ENCODE measurements at places on chromosomes 2 and 18.

DNA sequence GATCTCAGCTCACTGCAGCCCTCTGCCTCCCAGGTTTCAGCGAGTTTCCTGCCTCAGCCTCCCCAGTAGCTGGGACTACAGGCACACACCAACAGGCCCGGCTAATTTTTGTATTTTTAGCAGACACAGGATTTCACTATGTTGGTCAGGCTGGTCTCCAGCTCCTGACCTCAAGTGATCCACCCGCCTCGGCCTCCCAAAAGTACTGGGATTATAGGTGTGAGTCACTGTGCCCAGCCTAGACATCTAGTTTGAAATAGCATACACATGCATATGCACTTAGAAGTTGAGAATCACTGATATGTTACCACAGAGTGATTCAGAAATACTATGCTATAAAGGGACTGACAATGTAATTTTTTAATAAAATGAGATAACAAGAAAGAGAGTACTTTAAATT is 69.8 kb upstream of the CDKL4 start:
- no peaks in the 10 kb centered on the region for H3K4me1 ChIP-seq
- no peak overlapping the region for H3K4me3 ChIP-seq

- DNase-seq, result no peak
- H3K36me3 ChIP-seq, result no peaks in the 10 kb centered on the region
- peak overlapping the region; percentile 75 for H3K27ac ChIP-seq
- H3K4me1 ChIP-seq, result peaks cover 41% of the 10 kb centered on the region
- H3K27me3 ChIP-seq, result no peaks in the 10 kb centered on the region
- peak overlapping the region; percentile 88 for H3K4me3 ChIP-seq
These were observed 1.2 kb downstream of the PER2 start for GRCh38 chr2:238286987-238287736.

GRCh38 chr2:8059794-8060193 is 622.1 kb upstream of the ID2 start:
- H3K4me1 ChIP-seq, result peaks cover 4% of the 10 kb centered on the region
- H3K4me3 ChIP-seq, result no peak overlapping the region
- DNase-seq, result no peak
- H3K27ac ChIP-seq, result no peak overlapping the region

DNA sequence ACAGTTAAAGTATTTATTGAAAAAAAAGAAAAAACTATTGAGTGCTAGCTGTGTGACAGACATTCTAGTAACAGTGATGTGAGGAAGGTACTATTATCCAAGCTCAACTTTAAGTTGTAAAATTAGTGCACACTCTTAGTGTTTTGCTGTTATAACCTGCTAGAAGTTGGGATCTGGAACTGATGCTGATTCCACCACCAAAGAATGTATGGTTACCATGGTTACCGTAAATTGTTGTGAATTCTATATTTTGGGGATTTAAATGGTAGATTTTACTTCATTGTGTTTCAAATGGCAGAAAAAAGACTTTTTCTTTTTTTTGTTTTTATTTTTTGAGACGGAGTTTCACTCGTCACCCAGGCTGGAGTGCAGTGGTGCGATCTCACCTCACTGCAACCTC is 5.3 kb downstream of the AGFG1 start:
- H3K4me1 ChIP-seq, result peaks cover 65% of the 10 kb centered on the region
- no peaks in the 10 kb centered on the region for H3K36me3 ChIP-seq
- H3K27ac ChIP-seq, result no peak overlapping the region
- no peak overlapping the region for H3K4me3 ChIP-seq
- no peak for DNase-seq
- no peaks in the 10 kb centered on the region for H3K27me3 ChIP-seq

- H3K27me3 ChIP-seq, result no peaks in the 10 kb centered on the region
- H3K27ac ChIP-seq, result no peak overlapping the region
- no peak overlapping the region for H3K4me3 ChIP-seq
- H3K4me1 ChIP-seq, result no peaks in the 10 kb centered on the region
- H3K36me3 ChIP-seq, result no peaks in the 10 kb centered on the region
These were observed 219.3 kb downstream of the NEDD4L start for GRCh38 chr18:58263055-58263957.

GRCh38 chr2:166134252-166135151 is 6.7 kb upstream of the SCN1A start:
- peaks cover 6% of the 10 kb centered on the region for H3K36me3 ChIP-seq
- H3K4me3 ChIP-seq, result no peak overlapping the region
- peaks cover 24% of the 10 kb centered on the region for H3K27me3 ChIP-seq
- DNase-seq, result no peak
- H3K27ac ChIP-seq, result no peak overlapping the region
- H3K4me1 ChIP-seq, result no peaks in the 10 kb centered on the region

- H3K36me3 ChIP-seq, result no peaks in the 10 kb centered on the region
- peaks cover 4% of the 10 kb centered on the region for H3K4me1 ChIP-seq
These were observed 50.8 kb downstream of the ATOH8 start for GRCh38 chr2:85804583-85804982.

DNA sequence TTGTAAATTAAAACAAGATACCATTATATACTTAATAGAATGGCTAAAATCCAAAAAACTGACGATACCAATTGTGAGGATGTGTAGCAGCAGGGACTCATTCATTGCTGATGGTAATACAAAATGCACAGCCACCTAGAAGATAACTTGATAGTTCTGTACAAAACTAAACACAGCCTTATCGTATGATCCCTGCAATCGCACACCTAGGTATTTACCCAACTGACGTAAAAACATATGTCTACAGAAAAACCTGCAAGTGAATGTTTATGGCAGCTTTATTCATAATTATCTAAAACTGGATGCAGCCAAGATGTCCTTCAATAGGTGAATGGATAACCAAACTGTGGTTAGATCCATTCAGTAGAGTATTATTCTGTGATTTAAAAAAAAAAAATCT is 45.5 kb downstream of the TBC1D8 start:
- no peak overlapping the region for H3K4me3 ChIP-seq
- no peak for DNase-seq
- H3K27me3 ChIP-seq, result no peaks in the 10 kb centered on the region
- H3K36me3 ChIP-seq, result peaks cover 18% of the 10 kb centered on the region

GRCh38 chr18:58196164-58196563 is 152.1 kb downstream of the NEDD4L start:
- no peak overlapping the region for H3K27ac ChIP-seq
- H3K36me3 ChIP-seq, result no peaks in the 10 kb centered on the region

GRCh38 chr2:177897278-177897677 is 175.3 kb downstream of the PDE11A start:
- H3K4me1 ChIP-seq, result no peaks in the 10 kb centered on the region
- no peak overlapping the region for H3K4me3 ChIP-seq
- H3K36me3 ChIP-seq, result no peaks in the 10 kb centered on the region
- no peak for DNase-seq
- H3K27me3 ChIP-seq, result peaks cover 6% of the 10 kb centered on the region

- peaks cover 3% of the 10 kb centered on the region for H3K4me1 ChIP-seq
- H3K27ac ChIP-seq, result no peak overlapping the region
- no peak overlapping the region for H3K4me3 ChIP-seq
- no peak for DNase-seq
- H3K27me3 ChIP-seq, result peaks cover 36% of the 10 kb centered on the region
These were observed 21.3 kb upstream of the PIK3C3 start for GRCh38 chr18:41933778-41934177.

DNA sequence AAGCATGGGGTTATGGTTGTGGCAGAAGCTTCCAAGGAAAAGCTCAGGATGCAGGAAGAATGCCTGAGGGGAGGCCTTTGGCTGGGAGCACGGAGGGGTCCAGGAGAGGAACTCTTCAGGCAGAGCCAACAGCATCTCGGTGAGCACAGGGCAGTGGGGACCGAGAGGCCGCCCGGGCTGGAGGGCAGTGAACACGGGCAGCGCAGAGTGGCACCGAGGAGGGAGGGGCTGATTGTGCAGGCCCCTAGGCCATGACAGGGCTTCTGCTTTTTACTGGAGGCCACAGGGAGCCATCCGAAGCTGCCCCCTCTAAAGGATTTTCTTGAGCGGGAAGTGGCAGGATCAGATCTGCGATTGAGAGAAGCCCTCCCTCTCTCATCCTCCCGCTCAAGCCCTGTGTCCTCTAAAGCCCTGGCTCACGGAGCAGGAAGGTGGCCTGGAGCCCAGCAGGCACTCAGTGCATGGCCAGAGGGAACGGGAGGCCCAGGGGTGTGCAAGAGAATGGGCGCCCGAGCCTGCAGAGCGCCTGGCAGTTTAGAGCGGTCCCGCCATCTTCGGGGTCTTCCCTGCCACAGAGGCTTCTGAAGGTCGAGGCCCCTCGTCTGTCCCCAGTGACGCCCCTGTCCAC is 110.0 kb upstream of the STON1 start:
- DNase-seq, result no peak
- H3K27ac ChIP-seq, result no peak overlapping the region
- peaks cover 22% of the 10 kb centered on the region for H3K4me1 ChIP-seq
- H3K27me3 ChIP-seq, result peaks cover 3% of the 10 kb centered on the region

- no peaks in the 10 kb centered on the region for H3K36me3 ChIP-seq
- no peaks in the 10 kb centered on the region for H3K4me1 ChIP-seq
- peaks cover 5% of the 10 kb centered on the region for H3K27me3 ChIP-seq
These were observed 59.9 kb downstream of the SUMO1 start for GRCh38 chr2:202178346-202178958.

DNA sequence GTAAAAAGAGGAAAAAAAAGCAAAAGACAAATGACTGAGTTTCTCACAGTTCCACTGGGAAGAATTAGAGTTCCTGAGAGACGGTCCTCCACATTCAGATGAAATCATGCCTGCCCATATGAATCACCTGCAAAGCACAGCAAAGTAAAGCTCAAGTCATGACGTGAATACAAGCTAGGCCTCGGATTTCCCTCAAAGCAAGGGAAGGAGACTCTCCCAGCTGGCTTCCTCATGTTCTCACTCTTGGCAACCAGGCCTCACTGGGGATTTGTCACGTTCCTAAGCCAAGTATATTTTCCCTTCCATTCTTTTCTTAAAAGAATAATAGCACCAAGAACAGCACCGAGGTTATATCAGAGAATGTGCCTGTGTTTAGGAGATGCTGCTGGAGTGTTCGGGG is 47.0 kb downstream of the CYP27C1 start:
- no peak overlapping the region for H3K27ac ChIP-seq
- H3K4me1 ChIP-seq, result no peaks in the 10 kb centered on the region
- no peaks in the 10 kb centered on the region for H3K27me3 ChIP-seq
- H3K4me3 ChIP-seq, result no peak overlapping the region

DNA sequence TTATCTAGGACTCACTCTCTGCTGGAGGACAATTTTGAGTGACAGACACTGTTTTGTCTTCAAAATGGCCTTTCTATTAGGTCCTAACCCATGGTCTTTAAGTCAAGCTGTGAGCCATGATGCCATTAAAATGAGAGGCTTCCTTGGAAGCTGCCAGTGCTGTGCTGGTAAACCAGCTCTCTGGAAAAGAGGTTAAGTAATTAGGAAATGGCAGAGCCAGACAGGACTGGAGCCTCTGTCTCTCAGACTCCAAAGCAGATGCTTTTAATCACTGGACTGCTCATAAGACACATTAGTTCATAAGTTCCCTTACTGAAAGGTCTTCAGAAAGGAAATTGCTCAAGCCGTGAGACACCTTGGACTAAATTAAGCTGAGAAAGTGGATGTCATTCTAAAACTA is 25.8 kb upstream of the LHCGR start:
- H3K4me1 ChIP-seq, result no peaks in the 10 kb centered on the region
- H3K36me3 ChIP-seq, result no peaks in the 10 kb centered on the region
- no peak overlapping the region for H3K4me3 ChIP-seq
- peaks cover 3% of the 10 kb centered on the region for H3K27me3 ChIP-seq
- no peak for DNase-seq

DNA sequence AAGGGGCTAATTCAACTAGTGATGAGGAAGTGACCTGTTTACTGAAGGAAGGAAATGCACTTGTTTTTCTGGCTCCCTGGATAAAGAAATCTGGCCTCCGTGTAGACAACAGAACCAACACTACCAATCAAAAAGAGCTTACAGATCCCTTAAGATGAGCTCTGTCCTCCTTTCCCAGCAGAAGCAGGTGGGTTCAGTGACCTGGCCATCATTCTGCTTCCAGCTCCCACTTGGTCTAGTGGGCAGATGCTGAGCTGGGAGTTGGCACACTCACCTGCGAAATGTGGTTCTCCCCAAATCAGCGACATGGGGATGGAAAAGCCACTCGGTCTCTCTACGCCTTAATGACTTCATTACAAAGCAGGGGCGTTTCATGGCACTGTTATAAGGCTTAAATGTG is 132.6 kb downstream of the AFF3 start:
- peaks cover 19% of the 10 kb centered on the region for H3K36me3 ChIP-seq
- peaks cover 41% of the 10 kb centered on the region for H3K4me1 ChIP-seq
- H3K27me3 ChIP-seq, result no peaks in the 10 kb centered on the region
- H3K4me3 ChIP-seq, result no peak overlapping the region
- DNase-seq, result no peak

DNA sequence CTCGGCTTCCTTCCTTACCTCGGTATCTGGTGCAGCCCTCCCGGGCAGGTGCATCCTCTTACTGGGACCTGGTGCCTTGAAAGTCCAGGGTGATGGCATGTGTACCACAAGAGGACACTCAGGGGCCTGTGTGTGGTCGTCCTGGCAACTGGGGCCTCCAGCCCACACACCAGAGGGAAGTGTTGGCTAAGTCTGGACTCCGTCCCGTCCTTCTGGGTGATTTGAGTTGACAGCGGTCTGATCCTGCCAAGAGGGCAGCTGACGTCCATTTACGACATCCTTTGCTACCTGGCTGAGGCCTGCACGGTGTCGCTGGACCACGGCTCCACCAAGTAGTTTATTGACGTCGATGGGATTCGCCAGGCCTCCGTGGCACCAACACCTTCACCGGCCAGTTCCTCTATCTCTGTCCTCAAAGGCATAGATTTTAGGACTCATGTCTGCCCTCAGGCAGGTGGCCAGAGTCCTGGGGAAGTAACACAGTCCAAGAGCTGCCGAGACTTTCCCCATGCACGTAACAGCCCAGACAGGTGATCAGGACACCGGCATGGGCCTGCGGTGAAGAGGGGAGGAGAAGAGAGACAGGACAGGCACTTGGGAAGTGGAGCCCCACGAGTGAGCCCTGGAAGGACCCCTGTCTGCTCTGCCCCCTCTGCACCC is 186.0 kb upstream of the HDAC4 start:
- no peak overlapping the region for H3K4me3 ChIP-seq
- H3K27ac ChIP-seq, result no peak overlapping the region
- H3K4me1 ChIP-seq, result no peaks in the 10 kb centered on the region
- no peaks in the 10 kb centered on the region for H3K36me3 ChIP-seq
- peaks cover 4% of the 10 kb centered on the region for H3K27me3 ChIP-seq

- no peak overlapping the region for H3K4me3 ChIP-seq
- no peaks in the 10 kb centered on the region for H3K4me1 ChIP-seq
- H3K27me3 ChIP-seq, result no peaks in the 10 kb centered on the region
- DNase-seq, result no peak
- peaks cover 3% of the 10 kb centered on the region for H3K36me3 ChIP-seq
These were observed 43.8 kb downstream of the SOCS6 start for GRCh38 chr18:70332694-70333093.

DNA sequence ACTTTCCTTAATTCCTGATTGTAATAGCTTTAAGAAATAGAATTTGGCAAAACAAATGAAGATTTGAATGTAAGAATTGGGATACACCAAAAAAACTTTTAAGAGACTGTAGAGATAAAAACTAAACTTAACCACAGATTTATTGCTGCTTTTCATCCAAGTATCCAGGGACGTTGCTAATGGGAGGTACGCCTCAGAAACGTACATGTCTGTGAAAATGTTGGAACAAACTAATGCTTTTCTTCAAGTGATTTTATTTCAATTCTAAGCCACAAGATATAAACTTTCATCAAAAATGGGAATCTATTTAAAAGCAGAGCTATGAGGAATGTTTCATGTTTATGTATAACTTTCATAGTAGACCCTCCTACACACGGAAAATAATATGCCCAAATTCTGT is 66.3 kb downstream of the ARHGAP15 start:
- DNase-seq, result no peak
- H3K27ac ChIP-seq, result no peak overlapping the region

- peaks cover 3% of the 10 kb centered on the region for H3K27me3 ChIP-seq
- DNase-seq, result no peak
- H3K27ac ChIP-seq, result no peak overlapping the region
- no peaks in the 10 kb centered on the region for H3K36me3 ChIP-seq
- H3K4me3 ChIP-seq, result no peak overlapping the region
- no peaks in the 10 kb centered on the region for H3K4me1 ChIP-seq
These were observed 143.3 kb upstream of the KLHL29 start for GRCh38 chr2:23241611-23242245.

Measured in naive B cell (primary cell).